Gastroesophageal sphincter (tissue), 4 donors: ENCODE measurements at places on chromosomes 5 and 9. TPM values are rescaled to one million over a fixed set of nuclear protein-coding genes. Genes with fewer than 3 reads are reported as not detected.

Gene OR1L8
- total RNA-seq = not detected

Gene ADGRD2
- not detected for total RNA-seq

Gene CCL27
- not detected for total RNA-seq

Gene TGFBI
- 119 TPM for total RNA-seq

Gene CFAP77
- total RNA-seq = not detected

Gene BAAT
- total RNA-seq = not detected

Gene BTNL8
- total RNA-seq = 0.81 TPM

Gene GABRA6
- total RNA-seq = not detected

Gene CATSPER3
- total RNA-seq = not detected

Gene CMBL
- 5.3 TPM for total RNA-seq

Gene ZNF366
- total RNA-seq = 5.4 TPM

Gene CLPTM1L
- 131 TPM for total RNA-seq

Gene PCDHB10
- total RNA-seq = 4.2 TPM

Gene PCA3
- total RNA-seq = 0.40 TPM

Gene FIBCD1
- total RNA-seq = not detected

Gene FGF18
- total RNA-seq = not detected

Gene FANCC
- total RNA-seq = 4.9 TPM

Gene SPDL1
- 6.2 TPM for total RNA-seq

Gene SHB
- total RNA-seq = 17.5 TPM

Gene GABRB2
- 1.0 TPM for total RNA-seq

Gene RNF183
- total RNA-seq = not detected

Gene LCN10
- total RNA-seq = 7.9 TPM

Gene OR1K1
- total RNA-seq = not detected

Gene SETD9
- 19.6 TPM for total RNA-seq

Gene GABRA1
- total RNA-seq = not detected

Gene NTRK2
- 2.6 TPM for total RNA-seq

Gene CHD1
- 22.7 TPM for total RNA-seq

Gene CARD9
- 1.6 TPM for total RNA-seq

Gene FOXD4
- total RNA-seq = 0.35 TPM

Gene CBY3
- not detected for total RNA-seq

Gene CTXN3
- total RNA-seq = not detected

Gene FCN2
- total RNA-seq = not detected

Gene DMRT3
- not detected for total RNA-seq

Gene SLC6A19
- total RNA-seq = not detected

Gene IPO11
- total RNA-seq = 15.9 TPM

Gene SPAG8
- total RNA-seq = 0.81 TPM
